ENCODE measurements at places on chromosomes 13 and 19.

DNA sequence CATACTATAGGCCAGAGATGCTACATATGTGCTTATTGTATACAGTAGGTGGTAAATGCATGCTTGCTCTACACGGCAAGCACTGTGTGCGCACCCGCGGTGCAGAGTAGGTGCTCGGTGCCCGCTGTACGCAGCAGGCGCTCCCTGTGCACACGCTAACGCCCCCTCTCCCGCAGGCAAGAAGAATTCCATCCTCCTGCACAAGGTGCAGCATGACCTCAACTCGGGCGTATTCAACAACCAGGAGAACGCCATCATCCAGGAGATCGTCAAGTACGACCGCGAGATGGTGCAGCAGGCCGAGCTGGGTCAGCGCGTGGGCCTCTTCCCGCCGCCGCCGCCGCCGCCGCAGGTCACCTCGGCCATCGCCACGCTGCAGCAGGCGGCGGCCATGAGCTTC is 17.7 kb downstream of the POLRMT start:
- no peak for DNase-seq

- DNase-seq = no peak
Measured at GRCh38 chr19:31648347-31648746, 299.1 kb upstream of the TSHZ3 start.

DNA sequence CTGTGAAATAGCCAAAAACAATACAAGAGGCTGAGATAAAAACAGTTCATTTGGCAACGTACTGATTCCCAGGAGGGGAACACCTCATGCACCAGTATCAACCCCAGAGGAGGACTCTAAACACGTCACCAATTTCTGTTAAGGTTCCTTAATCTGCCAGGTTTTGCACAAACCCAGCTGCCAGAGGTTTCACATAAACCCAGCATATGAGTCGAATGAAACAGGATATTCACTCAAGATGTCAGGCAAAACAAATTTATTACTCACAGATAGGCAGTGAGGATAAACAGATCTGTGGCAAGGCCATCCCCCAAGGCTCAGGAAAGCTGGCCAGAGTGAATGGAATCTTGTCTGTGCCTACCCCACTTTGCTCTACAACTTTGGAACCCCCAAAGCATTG is 210.9 kb downstream of the GPC5 start:
- no peak for DNase-seq

DNA sequence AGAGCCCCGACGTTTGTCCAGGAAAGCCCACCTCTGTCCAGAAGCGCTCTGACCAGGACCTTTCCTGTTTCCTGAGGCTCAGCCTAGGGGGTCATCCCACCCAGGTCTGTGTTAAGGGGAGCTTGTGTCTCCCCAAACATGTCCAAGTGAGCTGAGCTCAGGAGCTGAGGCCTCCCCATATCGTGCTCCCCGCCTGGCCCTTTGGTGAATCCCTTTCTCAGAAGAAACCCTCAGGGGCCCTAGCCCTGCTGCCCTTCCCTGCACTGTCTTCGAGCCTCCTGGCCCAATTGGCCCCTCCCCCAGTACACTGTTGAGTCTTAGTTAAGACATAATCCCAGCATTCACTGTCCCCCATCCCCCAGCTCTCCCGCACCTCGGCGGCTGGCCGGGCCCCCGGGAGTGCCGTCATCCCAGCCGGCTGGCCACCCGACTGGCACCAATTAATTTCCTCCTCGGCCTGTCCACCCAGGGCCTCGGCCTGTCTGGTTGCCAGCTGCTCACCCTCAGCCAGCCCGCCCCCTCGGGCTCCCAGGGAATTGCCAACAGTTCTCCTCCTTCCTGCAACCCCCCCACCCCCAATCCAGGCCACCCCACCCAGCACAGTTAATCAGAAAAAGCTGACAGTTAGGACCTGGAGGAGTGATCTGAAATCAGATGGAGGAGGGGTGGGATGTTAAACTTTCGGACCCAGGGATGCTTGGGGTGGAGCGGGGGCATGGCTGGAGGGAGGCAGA is 13.6 kb downstream of the IER2 start:
- DNase-seq = no peak

DNA sequence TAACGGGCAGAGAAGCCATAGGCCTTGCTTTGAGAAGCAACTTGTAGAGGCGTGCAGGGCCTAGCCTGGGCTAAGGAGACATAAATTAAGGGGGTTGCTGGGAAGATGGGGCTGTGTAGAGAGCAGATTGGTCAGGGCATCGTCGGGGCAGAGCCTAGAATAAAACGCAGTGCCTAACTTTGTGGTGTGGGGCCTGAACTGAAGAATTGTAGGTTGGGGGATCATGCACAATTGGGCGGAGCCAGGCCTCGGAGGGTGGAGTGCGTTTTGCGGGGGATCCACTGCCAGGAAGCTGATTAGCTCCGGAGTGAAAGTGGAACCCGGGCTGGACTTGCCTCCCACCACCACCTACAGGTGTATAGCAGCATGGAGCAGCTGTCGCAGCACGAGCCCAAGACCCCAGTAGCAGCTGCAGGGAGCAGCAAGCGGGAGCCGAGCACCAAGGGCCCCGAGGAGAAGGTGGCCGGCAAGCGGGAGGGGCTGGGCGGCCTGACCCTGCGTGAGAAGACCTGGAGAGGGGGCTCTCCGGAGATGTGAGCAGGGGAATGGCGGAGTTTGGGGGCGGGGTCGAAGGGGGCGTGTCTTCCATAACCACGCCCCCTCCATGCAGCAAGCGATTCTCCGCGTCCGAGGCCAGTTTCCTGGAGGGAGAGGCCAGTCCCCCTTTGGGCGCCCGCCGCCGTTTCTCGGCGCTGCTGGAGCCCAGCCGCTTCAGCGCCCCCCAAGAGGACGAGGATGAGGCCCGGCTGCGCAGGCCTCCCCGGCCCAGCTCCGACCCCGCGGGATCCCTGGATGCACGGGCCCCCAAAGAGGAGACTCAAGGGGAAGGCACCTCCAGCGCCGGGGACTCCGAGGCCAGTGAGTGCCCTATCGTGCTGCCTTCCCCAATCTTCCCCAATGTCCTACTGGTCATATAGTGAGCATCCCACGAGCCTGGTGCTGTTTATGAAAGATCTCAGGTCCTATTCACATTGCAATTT is 13.8 kb downstream of the DNASE2 start:
- no peak for DNase-seq

DNA sequence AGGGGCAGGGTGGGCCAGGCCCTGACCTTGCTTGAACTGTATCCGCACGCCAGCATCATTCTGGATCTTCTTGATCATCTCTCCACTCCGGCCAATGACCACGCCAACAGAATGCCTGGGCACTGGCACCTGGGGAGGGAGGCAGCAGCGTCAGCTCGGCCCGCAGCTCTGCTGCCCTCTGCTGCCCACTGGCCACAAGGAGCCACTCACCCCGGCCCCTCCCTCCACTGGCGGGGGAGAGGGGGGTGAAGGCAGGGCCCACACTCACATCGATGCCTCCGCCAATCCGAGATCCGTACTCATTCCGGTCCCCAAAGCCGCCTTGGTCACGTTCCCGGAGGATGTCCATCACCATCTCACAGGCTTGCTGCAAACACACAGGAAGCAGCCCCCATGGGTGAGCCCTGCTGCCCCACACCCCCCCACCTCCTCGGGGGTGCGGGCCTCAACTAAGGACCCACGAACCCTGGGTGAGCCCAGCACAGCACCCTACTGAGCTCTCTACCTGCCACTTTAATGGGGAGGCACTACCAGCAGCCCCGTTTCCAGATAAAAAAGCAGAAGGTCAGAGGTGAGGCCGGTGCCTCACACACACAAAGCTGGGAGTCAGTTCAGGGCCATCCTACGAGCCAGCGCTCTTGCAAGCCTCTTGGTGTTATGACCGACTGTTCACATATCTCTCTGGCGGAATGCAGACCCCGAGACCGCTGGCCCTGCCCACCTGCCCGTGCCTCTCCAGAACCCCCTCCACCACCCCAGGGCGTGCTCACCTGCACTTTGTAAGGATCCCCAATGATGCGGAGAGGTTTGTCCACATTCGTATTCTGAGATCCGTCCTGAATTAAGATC is 6.7 kb downstream of the KHSRP start:
- DNase-seq = no peak

DNA sequence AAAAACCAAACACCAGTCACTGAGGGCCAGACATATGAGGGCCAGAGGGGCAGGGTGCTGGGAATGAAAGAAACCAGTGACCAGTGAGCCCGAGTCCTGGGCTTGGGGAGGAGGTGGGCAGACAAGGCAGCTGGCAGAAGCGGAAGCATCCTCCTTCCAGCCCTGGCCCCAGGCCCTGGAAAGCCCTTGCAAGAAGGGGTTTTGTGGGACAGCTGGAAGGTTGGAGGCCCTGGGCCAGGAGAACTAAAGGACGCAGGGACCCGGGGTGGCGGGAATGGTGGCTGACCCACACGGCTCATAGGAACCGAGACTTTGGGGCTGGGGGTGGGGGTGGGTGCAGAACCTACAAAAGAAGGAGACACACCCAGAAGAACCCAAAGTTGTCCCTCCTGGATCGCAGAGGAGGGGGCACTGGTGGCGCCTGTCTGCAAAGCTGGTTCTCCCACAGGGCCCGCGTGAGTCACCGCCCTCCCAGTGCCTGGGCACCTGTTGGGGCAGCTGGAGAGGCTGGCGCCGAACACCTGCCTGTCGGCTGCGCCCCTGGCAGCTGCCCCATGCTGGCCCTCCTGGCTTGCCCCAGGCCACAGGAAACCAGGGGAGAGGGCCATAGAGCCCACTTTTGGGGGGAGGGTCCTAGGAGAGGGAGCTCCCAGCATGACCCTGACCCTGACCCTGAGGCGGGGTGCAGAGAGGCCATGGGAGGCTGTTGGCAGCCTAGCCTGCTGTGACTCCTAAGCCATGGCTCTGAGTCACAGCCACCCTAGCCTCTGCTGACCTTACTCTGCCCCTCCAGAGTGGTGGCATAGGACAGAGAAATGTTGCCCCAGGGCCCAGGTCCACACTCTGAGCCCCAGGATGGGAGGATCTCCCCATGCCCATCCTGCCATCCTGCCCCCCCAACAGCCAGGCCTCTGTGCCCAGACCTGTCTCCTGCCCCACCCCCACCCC is 802 bp downstream of the DMPK start:
- no peak for DNase-seq

- no peak for DNase-seq
Measured at GRCh38 chr19:15466851-15467733, 2.7 kb upstream of the RASAL3 start.

GRCh38 chr13:27186295-27186694 is 14.7 kb upstream of the USP12 start:
- no peak for DNase-seq

- DNase-seq = no peak
Measured at GRCh38 chr19:5635427-5635826, 12.5 kb downstream of the SAFB start.

- no peak for DNase-seq
Measured at GRCh38 chr19:30064771-30065494, 122.9 kb downstream of the URI1 start.

DNA sequence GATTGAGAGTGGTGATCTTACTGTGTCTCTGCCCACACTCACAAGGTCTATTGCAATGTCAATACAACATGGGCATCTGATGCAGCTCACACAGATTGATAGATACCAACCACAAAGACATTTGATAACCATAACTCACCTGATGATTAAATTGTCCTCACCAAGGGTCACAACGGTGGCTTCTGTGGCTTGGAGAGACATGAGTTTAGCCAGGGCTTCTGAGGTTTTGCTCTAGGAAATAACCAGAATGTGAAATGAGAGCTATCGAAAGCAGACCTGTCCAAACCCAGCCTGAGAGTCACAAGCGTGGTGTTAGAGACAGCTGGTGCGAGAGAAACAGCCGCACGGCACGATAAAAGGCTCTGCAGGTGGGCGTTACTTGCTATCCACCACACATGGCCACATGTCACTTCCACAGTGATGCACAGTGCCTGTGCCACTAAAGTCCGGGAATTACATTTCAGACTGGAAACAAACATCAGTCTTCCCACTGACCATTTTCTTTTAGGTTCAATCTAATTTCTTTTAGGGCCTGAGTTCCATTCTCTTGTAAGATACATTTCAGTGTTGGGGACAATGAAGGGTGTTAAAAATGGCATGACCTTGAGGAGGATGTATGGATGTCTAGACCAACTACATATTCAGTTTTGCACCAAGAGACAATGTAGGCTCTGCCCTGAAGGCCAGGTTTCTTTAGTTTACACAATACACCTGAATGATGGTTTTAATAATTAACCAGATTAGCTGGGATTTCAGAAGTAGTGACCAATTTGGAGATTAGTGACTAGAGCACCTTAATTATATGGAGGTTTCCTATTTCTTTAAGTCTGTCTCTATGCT is 53.7 kb downstream of the ATP7B start:
- DNase-seq = no peak

DNA sequence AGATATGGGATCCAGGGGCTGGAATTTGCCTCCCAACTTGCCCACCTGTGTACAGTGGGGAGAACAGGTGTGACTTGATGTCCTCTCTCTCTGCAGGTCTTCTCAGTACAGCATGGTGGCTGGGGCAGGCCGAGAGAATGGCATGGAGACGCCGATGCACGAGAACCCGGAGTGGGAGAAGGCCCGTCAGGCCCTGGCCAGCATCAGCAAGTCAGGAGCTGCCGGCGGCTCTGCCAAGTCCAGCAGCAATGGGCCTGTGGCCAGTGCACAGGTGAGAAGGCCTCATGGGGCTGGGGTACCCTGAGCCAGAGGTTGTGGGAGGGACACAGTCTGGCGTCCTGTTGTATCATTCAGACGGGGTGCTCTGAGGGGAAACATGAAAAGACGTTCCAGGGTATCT is 3.0 kb downstream of the LENG8 start:
- DNase-seq = no peak

Measured in cerebellar nuclear complex (tissue), 1 donor.